SIG-M5 (cell line): ENCODE measurements at places on chromosomes 13 and 19.

DNA sequence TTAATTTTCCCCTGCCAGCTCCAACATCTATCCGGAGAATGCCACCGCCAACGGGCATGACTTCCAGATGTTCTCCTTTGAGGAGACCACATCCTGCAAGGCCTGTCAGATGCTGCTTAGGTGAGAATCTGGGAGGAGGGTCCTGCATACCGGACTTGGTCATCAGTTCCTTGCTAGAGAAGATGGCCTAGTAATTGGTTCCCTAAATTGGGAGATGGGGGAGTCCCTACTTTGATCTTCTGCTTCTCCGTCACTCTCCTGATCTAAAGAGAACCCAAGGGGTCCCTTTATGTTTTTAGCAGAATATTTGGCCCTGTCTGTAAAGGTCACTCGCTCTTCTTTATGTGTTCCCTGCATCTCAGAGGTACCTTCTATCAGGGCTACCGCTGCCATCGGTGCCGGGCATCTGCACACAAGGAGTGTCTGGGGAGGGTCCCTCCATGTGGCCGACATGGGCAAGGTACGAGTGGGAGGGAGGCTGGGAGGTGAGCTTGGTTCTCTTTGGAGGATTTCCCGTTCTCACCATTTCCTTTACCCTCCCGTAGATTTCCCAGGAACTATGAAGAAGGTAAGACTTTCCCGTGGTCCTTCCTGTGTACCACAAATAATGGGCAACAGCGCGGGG is 54.1 kb upstream of the ADGRE1 start:
- no peak for DNase-seq

- no peak for DNase-seq
These were observed 7.8 kb downstream of the GAS6 start for GRCh38 chr13:113855931-113856715.

- no peak for DNase-seq
These were observed 441.4 kb upstream of the ZNF507 start for GRCh38 chr19:31903979-31904378.

DNA sequence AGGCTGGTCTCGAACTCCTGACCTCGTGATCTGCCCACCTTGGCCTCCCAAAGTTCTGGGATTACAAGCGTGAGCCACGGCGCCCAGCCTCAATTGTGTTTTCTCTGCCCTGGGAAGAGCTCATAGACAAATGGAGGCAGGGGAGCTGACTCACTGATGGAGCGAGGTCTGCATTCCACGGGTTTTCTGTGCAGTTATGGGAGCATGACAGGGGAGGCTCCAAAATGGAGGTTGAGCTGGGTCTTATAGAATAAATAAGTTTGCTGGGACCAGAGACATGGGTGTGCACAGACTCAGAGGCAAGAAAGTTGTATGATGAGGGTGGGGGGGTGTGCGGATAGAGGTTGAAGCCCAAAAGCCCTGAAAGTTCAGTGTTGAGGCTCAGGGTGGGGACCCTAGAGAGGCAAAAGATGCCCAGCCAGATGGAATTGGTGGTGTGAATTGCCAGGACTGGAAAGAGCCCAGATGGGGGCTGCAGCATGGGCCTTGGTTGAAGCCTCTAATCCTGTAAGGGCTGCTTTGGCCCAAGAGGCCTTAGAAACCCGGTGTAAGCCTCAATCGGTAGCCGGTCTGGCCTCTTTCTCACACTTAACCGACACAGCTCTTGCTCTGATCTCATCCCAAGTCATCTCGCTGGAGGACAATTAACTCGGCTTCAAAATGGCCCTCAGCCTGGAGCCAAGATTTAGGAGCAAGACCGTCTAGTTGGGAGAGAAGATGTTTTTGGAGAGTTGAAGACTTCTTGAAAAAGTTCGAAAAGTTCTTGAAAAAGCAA is 1.9 kb downstream of the TPM4 start:
- no peak for DNase-seq

DNA sequence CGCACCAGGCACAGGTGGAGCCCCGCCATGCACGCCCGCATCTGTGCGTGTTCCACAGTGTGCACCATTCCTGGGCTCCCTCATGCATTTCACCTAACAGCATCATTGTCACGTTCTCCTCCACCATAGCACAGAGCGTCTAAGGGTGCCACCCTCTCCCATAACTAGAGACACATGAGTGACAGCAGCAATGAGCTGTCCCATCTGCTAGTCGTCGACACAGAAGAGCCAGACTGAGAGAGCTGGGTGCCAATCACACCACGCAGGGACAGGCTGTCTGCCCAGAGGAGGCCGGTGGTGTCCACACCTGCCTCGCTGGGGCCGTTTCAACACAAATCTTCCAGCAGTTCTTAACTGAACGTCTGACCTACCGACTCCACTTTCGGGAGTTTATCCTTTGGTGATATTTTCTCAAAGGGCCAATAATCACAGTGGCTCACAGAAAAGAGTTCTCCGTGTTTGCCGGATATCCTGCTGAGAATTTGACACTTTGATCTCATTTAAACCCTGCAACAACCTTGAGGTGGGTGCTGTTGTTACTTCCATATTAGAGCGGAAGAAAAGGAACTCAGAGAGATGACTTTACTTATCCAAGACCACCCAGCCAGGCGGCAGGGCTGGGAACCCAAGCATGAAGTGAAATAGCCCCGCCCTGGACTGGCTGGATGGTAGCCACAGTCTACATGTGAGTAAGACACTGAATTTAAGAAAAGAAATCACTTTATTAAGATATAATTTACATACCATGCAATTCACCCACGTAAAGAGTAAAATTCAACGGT is 16.2 kb downstream of the CLEC11A start:
- no peak for DNase-seq

DNA sequence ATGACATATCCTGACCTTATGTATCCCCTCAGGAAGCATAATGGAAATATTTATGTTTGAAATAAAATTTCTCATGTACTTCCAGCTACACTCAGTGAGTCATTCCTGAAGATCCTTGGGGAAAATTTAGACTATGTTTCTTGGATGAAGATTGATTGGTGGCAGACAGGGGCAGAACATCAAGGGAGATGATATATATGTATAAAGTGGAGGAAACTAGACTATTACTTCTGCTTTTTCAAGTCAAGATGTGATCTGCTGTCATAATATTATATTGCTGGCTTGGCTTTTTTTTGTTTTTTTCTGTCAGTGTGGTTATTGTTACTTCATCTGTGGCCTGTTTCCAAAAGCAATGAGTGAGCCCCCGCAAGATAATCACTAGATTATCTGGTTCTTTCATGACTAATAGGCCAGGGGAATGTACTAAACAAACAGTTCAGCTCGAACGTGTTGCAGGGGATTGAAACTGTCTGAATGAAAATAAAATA is 87.2 kb upstream of the TNFSF11 start:
- DNase-seq, result peak; percentile 22

GRCh38 chr13:95641291-95642027 is 3.0 kb downstream of the DZIP1 start:
- no peak for DNase-seq

- no peak for DNase-seq
These were observed 1471.4 kb upstream of the PCDH20 start for GRCh38 chr13:62887046-62887445.

GRCh38 chr19:32380269-32380668 is 25.3 kb upstream of the DPY19L3 start:
- no peak for DNase-seq

DNA sequence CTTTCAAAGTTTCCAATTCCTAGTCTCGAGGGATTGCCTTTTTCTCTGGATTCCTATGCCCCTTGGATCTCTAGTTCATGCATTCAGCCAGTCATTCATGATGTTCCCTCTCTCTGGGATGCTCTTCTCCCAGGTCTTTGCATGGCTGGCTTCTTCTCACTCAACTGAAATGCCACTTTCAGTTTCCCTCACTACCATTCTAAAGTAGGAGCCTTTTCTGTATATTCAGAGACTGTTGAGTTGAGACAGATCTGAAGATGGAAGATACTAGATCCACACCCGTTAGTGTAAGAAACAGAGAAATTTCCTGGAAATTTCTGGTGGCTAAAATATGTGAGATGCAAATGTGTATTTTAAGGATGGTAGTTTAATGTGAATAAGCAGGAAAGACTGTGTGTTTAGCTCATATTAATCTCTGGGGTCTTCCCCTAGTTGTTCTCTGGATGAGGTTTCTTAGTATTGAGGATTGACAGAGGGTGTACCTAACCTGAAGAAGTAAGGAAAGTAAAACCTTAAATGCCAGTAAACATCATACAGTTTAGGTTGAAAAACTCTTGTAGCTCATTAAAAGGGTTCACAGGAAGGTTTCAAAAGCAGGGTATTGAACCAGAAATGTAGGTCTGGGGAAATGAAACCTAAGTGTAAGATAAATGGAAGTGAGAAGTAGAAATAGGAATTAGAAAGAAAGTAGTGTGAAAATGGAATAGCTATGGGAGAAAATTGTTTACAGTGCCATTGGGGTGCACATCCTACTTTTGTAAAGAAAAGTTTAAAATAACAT is 331.3 kb downstream of the NDFIP2 start:
- peak; percentile 44 for DNase-seq

DNA sequence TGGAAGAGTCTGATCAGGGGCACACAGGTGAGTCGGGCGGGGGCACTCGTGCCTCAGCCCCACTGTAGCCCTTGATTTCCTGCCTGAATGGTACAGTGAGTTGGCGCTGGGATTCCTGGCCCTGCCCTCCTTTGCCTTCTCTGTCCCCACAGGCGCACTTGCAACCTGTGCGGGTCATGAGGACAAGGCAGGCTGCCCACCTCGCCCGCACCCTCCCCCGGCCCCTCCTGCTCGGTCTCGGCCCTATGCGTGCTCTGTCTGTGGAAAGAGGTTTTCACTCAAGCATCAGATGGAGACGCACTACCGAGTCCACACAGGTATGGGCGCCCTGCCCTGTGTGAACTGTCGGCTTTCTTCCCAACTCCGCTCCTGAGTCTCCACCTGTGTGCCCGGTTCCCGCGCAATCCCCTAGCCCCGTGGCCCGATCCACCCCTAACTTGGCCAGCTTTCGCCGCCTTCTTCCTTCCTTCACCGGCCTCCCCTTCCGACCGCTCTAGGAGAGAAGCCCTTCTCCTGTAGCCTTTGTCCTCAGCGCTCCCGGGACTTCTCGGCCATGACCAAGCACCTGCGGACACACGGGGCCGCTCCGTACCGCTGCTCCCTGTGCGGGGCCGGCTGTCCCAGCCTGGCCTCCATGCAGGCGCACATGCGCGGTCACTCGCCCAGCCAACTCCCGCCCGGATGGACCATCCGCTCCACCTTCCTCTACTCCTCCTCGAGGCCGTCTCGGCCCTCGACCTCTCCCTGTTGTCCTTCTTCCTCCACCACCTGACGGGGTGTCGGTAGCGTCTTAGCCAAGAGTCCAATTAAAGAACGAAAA is 1.6 kb upstream of the KMT2B start:
- no peak for DNase-seq

GRCh38 chr13:76019421-76020044 is 383.4 kb downstream of the LMO7 start:
- DNase-seq, result no peak

GRCh38 chr13:24221007-24221406 is 60.5 kb downstream of the SPATA13 start:
- DNase-seq, result no peak

GRCh38 chr13:95636853-95637252 is 7.7 kb downstream of the DZIP1 start:
- DNase-seq, result no peak

- no peak for DNase-seq
These were observed 274.4 kb downstream of the KLF12 start for GRCh38 chr13:73859841-73860240.

DNA sequence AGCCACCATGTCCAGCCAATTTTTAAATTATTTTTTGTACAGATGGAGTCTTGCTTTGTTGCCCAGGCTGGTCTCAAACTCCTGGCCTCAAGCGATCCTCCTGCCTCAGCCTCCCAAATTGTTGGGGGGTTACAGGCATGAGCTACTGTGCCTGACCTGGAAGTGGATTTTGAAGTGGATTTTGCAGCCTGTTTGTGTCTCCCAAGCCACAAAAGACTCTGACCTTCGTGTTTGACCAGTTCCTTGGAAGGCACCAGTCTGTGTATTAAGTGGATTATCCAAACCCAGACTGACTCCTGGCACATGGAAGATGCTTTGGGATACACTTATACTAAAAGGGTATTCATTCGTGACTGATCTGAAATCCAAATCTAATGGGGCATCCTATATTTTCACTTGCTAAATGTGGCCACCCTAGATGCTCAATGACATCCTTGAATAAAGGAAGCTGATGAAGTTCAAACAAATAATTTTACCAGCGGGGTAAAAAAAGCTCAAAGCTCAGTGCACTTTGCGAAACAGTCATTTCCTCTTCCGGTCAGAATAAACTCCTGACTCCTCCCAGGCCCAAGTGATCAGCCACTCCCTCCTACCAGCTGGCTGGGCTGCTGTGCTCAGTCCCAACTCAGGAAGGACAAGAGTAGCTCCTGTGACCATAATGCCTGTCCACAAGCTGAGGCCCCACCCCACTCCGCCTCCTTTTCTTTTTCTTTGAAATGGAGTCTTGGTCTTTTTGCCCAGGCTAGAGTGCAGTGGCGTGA is 32.6 kb upstream of the GATAD2A start:
- no peak for DNase-seq

DNA sequence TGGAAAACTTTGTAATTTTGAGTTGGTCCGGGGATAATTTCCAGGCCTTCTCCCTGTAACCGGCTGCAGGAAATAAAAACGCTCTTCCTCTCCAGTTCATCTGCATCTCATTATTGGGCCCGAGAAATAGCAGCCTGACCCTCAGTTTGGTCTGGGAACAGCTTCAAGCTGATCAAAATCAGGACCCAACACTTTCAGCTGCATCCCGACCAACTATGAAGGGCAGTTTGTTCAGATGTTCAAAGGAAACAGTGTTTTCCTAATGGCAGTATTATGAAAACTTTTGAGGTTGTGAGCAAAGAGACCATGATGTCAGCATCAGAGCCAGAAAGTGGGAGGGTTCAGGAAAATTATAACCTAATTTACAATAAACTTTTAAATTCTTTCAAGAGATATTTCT is 35.7 kb downstream of the STK24 start:
- DNase-seq, result no peak

DNA sequence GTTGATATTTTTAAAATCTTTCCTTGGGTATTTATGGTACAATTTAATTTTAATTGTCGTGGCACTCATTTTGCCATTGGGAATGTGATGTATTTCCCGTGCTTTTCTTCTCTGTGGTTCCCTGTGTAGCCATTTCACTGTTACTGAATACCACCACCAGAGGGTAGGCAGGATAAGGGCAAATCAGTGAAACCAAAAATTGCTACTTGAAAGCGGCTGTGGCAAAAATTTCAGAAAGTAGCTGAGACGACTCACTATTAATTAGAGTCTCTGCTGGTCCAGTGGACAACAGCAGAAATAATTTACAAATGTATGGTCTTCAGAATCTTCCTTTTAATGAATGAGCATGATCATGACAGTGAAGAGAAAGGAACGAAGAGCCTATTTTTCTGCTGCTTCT is 34.4 kb upstream of the MIR17HG start:
- DNase-seq, result no peak

GRCh38 chr13:99375738-99376080 is 68.5 kb upstream of the GPR183 start:
- no peak for DNase-seq

GRCh38 chr19:44694184-44694579 is 4.8 kb upstream of the CEACAM16 start:
- no peak for DNase-seq
